ENCODE measurements at places on chromosomes 4 and X.
A peak's percentile ranks its signal among the peaks of the same experiment; 100 is the strongest.

DNA sequence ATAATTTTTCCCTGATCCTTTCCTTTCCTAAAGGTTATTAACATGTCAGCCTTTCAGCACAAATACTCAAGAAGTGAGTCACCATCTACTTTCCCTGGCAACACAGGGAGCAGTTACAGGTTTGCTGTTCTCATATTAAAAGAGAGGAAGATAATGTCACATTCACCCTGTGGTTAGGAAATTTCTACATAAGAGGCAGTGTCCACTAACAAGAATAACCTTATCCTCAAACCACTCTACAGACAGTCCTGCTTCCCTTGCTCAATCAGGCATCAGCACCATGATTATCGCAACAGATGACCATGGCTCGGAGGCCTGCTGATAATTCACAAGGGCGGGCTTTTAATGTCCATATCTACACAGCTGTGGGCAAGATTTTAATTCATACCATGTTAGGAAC is 30.9 kb downstream of the RNF150 start:
- peak; percentile 91 for ATAC-seq

- ATAC-seq: no peak
These were observed 46.5 kb downstream of the EGF start for GRCh38 chr4:109959195-109959594.

DNA sequence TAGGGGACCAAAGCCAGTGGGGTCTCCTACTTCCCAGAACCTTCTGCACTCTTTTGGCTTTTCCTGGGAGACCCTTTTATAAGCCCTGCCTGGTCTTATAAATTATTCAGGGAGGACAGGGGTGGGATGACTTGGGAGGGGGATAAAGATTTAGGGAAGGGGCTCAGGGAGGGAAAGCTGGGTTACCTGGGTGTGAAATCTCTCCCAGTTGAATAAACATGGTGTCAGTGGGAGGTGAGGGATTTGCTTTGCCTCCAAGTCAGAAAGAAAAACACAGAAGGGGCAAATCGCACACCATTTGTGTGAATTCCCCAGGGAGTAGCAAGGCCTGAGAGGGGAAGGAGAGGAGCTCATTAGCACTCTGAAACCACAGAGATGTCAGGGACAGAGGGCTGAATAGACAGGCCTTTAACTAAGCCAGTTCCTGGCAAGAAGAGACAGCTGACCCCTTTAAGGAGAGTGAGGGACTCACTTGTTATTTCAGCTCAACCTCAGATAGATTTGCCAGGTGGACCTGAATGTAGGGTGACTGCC is at the start of gene RIPPLY1:
RIPPLY1 (minus strand) TSS at position 51 of the 534 bp plus-strand sequence. CDS start 54 bp downstream, outside the sequence.
- no peak for ATAC-seq

GRCh38 chr4:121742794-121743193 is 22.2 kb downstream of the SMIM43 start:
- no peak for ATAC-seq

DNA sequence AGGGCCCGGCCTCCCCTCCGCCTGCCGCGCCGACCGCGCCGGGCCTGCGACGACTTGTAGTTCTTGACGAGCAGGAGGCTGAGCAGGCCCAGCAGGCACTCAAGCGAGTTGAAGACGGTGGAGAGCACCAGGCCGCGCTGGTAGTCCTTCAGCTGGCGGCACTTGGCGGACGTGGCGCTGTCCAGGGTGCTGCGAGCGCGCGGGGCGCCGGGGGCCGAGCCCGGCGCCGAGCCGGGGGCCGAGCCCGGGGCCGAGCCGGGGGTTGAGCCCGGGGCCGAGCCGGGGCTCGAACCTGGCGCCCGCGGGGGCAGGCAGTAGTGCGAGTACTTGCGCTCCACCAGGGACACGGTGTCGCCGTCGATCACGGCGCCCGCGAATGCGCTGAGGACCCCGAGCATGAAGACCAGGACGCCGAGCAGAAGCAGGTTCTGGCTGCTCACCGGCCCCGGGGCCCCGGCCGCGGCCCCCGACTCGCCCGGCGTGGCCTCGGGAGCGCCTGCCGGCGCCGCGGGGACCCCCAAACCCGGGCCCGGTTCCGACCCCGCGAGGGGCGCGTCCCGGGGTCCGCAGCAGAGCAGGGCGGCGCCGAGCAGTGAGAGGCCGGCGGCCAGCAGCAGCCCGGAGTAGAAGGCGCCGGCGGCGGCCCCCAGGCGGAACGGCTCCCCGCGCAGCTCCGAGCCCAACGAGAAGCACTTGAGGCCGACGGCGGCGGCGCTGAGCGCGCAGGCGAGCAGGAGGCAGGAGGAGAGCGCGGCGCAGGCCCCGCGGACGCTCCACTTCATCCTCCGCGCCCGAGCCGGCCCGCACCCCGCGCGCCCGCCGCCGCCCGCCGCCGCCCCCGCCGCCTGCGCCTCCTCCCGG is 584 bp downstream of the TMEM271 start:
- ATAC-seq: peak; percentile 66

GRCh38 chrX:150200820-150201287 is 162.3 kb upstream of the MAMLD1 start:
- peak; percentile 93 for ATAC-seq

DNA sequence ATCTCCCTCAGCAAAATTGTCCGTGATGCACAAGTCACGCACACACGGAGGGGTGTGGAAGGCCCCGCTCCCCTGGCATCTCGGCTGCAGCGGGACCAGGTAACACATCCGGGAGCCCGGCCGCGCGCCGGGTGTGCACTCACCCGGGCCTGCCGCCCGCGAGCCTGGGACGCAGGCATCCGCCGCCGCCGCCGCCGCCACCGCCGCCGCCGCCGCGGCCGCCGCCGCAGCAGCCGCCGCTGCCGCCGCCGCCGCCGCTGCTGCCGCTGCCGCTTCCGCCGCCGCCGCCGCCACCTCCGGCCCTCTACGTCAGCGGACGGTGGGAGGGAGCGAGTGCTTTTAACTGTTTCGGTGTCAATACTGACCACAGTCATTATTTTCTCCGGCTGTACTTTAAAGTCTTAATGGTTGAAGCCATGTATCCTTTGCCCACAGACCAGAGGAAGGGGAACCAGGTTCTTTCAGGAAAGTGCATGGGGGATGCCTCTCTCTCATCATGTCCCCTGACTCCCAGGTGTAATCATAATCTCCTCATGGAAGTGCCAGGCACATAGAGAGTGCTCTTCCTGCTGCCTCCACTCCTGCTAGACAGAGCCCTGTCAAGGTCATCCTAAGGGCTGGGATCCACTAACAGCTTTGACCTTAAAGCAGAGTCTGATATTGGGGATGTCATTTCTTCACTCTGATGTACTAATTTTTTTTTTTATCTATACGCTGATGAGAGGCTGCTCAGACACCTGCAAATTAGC is 38.0 kb downstream of the MAGEE2 start:
- peak; percentile 72 for ATAC-seq

- ATAC-seq: no peak
These were observed 540.6 kb upstream of the MAGEB18 start for GRCh38 chrX:25597551-25597950.

DNA sequence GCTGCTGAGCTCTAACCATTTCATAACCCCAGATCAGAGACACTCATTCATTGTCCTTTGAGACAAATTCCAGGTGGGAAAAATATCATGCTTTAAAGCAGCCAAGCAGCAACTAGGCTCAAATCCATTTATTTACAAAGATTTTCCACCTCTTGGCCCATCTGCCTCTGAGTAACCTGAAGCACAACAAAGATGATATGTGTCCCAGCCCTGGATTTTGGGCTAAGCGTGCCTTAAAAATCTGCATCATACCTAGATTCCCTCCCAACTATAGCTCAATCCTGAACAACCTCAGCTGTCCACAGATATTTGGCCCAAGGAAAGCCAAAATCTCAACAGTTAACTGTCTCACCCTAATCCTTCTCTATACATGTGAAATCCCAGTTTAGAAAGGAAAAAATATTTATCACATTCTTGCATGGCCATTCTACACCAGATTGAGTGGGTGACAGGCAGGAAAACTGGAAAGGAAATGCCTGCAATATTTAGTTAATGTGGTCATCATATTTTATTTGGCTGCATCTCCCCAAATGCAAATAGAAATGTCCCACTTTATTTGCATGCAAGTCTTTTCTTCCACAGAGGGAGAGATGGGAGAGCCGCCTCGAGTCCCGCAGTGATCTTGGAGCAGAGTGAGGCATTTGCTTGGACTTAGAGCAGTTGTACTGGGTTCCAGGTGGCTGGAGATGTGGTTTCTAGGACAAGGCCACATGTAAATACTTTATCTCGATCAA is 146.4 kb upstream of the EOLA2 start:
- peak; percentile 62 for ATAC-seq

- peak; percentile 48 for ATAC-seq
These were observed 1.1 kb upstream of the RAP1GDS1 start for GRCh38 chr4:98260047-98260578.

GRCh38 chrX:142249721-142250120 is 44.6 kb upstream of the MAGEC2 start:
- no peak for ATAC-seq

Data from SK-N-SH treated with all-trans-retinoic acid at 6 μM for 48 hours (cell line).